T47D (cell line): ENCODE measurements at places on chromosomes 2 and 18.

- no peak for DNase-seq
Measured at GRCh38 chr2:112166806-112167499, 28.8 kb downstream of the FBLN7 start.

- DNase-seq, result no peak
Measured at GRCh38 chr2:201126308-201127151, 10.6 kb downstream of the CFLAR start.

GRCh38 chr2:189543367-189543766, 37.2 kb downstream of the SLC40A1 start:
- no peak for DNase-seq

GRCh38 chr18:9433671-9434121, 41.6 kb upstream of the RALBP1 start:
- DNase-seq, result no peak
